ENCODE measurements at places on chromosomes 12 and 14.

- no peak for DNase-seq
These were observed 4.4 kb downstream of the CD9 start for GRCh38 chr12:6204533-6205143.

- no peak for DNase-seq
These were observed 36.5 kb downstream of the ACADS start for GRCh38 chr12:120762086-120762485.

DNA sequence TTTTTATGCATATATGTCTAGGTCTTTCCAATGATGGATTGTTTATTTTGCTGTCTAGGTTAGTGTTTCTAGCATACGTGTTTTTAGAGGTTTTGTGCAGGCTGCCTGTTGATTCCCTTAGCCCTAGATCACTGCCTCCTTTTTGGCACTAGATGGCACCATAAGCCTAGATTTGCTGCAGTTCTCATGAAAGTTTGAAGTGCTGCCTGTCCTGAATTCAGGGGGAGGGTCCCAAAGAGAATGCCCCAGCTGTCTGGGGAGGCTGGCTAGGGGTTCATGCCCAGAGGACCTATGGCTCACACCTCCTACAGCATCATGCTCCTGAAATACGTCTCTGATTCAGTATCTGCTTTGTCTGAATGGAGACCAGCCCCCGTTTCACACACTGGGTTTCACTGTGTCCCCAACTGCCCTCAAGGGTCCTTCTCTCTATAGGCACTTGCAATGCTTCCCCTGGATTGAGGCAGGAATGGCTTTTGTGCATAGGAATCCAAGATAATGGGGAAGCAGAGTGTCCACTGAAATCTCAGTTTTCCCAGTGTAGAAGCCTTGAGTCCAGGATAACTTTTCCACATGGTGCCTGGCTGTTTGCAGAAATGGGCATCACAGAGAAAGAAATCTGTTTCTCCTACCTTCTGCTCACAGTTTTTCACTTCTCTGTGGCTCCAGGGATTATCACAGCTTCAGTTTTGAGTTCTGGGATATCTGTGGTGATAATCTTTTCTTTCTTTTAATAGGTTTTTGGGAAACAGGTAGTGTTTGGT lies 14.2 kb upstream of the TXNRD1 start:
- DNase-seq, result peak; percentile 25

DNA sequence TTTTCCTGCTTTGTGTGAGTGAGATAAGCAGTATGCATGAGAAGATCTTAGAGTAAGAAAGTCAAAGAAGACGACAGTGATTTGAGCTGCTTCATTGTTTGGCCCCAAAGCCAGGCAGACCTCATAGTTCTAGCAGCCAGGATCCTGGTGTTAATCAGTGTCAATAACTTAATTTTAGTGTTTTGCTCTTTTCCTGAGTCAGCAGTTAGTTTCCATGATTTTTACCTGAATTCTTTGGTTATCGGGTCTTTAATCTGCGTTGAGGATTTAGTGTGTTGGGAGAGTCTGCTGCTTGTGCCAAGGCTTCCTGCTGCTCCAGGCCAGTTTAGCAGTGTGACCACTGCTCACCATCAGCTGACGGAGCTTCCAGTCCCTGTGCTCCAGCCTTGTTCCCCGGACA lies 241.6 kb upstream of the SOX5 start:
- no peak for DNase-seq

- no peak for DNase-seq
These were observed 1257.6 kb upstream of the FLRT2 start for GRCh38 chr14:84272290-84272721.

DNA sequence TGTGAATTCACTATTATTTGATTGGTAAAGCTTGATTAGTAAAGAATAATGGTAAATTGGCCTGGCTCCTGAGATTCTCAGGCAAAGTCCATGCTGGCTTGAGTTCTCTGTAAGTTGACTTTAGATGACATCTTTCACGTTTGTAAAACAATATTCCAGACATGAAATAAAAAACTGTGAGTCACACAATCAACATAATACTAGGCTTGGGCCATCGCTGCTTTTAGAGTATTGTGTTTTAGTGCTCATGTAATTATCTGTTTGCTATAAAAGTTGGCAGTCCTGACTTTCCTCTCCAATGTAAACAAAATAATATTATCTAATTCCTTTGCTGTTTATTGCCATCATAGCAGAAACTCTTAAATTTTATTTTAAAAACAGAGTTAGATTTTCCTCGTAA lies 3.9 kb upstream of the TBC1D30 start:
- DNase-seq, result no peak

DNA sequence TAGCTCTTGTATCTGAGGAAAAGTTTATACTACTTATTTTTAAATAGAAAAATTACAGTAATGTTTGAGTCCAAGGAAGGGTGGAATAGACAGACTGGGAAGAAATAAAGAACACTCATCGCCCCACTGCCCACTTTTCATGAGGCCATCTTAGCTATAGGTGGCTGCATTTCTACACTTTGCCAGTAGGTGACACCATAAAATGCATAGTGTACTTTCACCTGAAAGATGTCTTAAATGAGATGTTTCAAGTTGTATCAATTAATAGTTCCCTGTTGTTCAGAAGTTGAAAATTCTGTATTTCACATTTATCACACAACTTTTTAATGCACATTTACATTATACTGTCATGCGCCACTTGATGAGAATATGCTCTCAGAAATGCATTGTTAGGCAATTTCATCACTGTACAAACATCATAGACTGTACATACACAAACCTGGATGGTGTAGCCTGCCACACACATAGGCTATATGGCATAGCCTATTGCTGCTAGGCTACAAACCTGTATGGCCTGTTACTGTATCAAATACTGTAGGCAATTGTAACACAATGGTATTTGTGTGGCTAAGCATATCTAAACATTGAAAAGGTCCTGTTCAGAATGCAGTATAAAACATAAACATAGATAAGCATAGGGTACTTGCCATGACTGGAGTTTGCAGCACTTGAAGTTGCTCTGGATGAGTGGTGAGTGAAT lies 27.6 kb downstream of the PMCH start:
- no peak for DNase-seq

DNA sequence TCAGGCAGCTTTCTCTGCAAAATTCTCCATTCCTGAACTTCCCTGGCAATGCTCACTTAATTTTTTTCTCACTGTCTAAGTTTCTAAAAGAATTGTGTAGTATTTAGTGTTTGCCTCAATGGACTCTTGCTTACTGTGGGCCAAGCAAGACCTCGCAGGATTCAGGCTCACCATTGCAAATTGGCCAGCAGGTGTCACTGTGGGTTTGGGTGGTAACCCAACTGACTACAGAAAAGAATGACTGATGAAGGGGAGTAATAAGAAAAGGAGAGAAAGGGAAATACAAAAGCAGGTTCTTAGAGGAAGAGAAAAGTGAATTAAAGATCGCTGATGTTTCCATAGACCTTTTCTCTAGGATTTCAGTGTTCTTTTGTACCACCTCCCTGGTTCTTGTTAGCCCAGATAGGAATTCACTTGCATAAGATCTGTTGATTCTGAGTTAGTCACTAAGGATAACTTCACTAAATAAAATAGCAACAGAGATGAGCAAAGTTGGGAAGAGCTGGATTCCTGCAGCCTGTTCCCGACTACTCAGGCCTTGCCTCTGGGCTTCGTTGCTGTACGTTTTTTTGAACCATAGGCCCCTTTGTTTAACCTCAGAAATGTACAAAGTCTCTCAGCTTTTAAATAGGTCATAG lies 386.5 kb upstream of the DDHD1 start:
- DNase-seq, result peak; percentile 16
